WTC11 (cell line): ENCODE measurements at places on chromosomes 5 and 9.

DNA sequence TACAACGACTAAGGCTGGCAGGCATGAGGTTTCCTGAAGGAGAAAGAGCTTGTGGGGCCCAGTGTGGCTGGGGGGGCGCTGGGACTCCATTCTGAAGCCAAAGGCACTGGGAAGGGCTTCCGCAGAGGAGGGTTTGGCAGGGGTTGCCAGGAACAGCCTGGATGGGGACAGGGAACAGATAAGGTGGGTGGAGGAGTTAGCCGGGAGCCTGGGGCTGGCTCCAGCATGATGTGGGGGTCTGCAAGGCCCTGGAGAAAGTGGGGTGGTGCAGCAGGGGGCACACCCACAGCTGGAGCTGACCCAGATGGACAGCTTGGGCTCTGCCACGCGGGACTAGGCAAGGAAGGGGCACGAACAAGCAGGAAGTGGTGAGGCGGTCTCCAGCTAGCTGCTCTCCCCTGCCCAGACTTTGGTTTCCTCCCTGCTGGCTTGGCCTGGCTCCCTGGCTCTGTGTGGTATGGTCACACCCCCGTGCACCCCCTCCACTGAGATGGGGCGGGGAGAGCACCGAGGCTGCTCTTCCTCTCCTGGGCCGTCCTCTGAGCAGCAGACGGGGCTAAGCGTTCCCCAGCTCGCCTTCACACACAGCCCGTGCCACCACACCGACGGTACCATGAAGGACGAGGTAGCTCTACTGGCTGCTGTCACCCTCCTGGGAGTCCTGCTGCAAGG lies at the start of gene LTC4S:
Gene LTC4S, plus strand, starts transcription at position 519 of the 672 bp plus-strand sequence. Its CDS starts 95 bp downstream, at position 614.
- DNase-seq, result no peak

DNA sequence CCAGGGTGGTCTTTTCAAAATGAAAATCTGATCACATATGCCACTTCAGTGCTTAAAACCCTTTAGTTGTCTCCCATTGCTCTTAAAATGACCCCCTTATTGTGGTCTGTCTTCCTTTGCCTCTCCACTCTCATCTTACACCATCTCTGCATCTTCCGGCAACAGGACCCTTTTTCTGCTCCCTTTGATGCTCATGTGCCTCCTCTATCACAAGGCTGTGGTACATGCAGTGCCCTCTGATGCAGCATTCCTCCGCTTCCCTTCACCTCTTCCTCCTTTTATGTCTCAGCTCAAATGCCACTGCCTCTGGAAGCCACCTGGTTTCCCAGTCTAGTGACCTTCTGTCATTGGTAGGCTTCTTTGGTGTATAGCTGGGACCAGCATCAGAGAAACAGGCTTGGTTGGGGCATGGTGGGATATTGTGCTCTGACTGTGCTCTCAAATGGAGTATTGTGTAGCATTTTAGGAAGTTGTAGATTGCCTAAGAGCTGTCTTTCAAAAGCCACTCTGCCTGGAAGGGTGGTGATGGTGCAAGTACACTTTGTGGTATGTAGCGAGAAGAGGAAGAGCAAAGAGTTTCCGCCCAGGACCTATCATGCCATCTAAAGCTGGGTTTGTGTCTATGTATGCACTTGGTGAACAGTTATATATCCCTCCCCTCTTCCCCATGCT lies 28.1 kb downstream of the ARHGAP26 start:
- DNase-seq, result no peak

DNA sequence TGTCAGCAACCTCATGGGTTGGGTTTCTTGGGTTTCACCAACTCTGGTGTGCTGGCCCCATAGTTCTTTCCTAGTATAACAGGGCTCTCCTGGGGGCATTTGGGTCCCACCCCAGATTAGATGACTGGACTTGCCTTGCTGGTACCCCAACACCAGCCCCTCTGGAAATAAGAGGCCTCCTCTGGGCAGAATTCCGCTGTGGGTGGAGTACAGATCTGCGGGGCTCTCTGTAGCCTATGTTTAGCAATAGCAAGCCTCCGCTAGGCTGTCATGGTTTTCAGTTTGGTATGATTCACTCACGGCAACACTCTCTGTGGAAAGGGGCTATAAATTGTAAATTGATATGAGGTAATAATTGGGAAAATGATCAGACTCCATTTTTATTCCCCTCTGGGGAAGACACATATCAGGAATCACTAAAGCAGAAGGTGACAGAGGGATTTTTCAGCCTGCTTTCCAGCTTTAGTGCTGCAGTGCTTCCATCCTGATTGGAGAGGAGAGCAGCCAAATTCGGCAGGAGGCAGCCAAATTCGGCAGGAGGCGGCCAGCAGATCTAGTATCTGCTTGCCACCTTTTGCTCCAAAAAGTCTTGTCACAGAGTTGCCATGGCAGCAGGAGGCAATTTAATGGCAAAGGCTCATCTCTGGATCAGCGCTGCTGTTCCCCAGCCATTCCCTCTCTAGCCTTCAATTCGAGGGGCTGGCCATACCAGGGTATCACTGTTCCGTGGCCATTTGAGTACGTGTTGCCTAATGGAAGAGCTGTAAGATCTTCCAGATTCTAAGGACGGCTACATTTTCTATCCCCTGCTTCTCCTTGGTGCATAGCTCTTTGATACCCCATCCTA lies 84.6 kb downstream of the SLC44A1 start:
- no peak for DNase-seq

GRCh38 chr5:137706841-137707240 lies 29.0 kb downstream of the KLHL3 start:
- DNase-seq, result no peak

GRCh38 chr5:100409660-100410151 lies 125.5 kb upstream of the FAM174A start:
- no peak for DNase-seq

GRCh38 chr5:134435560-134435959 lies 23.9 kb upstream of the CDKN2AIPNL start:
- DNase-seq, result no peak

DNA sequence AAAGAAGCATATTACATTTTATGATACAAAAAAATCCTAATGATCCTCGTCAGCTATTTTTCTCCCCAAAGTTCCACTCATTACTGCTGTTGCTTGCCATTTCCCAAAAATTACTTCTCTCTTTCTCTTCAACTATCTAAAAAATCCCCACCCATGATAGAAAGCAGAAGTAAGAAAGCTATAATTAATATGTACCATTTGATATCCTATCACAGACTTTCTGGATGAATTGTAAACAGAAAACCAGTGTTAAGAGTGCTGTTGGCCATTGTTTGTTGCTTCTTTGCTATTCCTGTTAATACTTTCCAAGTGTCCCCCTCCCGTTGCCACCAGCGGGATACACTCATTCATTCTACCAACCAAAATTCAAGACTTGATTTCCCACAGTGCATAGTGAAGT lies 136.3 kb upstream of the SMARCA2 start:
- no peak for DNase-seq

- no peak for DNase-seq
Measured at GRCh38 chr5:34586117-34586885, 69.8 kb upstream of the RAI14 start.
